Body of pancreas (tissue), 4 donors: ENCODE measurements at places on chromosomes 3 and 15. TPM values are rescaled to one million over a fixed set of nuclear protein-coding genes. Genes with fewer than 3 reads are reported as not detected.

GRCh38 chr15:48415036-48415886 is 84.0 kb downstream of the DUT start:
- DNase-seq: no peak

GRCh38 chr3:146246526-146246925 is 4.4 kb downstream of the PLSCR4 start:
- no peak for DNase-seq

DNA sequence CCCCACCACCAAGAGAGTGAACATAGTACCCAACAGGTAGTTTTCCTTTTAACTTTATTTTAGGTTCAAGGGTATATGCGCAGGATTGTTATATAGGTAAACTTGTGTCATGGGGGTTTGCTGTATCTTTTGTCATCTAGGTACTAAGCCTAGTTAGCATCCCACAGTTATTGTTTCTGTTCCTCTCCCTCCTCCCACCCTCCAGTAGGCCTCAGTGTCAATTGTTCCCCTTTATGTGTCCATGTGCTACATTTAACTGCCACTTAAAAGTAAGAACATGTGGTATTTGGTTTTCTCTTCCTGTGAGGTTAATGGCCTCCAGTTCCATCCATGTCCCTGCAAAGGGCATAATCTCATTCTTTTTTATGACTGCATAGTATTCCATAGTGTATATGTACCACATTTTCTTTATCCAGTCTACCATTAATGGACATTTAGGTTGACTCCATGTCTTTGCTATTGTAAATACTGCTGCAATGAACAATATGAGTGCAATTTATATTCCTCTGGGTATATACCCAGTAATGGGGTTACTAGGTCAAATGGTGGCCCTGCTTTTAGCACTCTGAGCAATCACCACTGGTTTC is 66.2 kb downstream of the ST3GAL6 start:
- DNase-seq: no peak

DNA sequence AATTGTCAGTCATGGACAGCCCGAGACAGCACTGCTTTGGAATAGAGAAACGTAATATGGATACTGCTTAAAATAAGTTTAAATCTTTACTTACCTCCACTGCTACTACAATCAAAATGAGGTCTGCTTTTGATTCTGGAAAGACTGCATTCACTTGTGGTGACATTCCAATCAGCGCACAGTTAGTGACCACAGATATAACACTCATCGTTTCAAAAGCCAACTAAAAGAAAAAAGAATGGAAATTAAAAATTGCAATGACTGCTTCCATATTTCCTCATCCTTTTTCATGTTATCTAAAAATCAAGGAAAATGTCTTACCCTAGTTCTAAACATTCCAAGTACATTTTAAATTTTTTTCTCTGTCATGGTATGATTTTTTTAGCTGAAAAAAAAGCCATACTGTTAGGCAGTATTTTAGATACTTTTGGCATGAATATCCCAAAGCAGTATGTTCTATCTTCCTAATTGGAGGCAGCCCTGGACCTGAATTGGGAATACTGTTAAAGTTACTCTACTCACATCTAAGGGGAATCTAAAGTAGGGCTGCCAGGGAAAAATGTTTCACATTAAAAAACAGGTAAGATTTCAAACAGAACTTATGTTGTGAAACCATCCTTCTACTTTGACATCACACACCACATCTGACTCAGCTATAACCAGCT is 72.1 kb downstream of the ANO10 start:
- DNase-seq: no peak

The PYGO1 gene
- 2.6 TPM for total RNA-seq

The CCDC71 gene
- total RNA-seq: 19.5 TPM

The SLC28A2 gene
- 2.3 TPM for total RNA-seq
